ENCODE measurements at places on chromosomes 7 and 10.

- DNase-seq = no peak
Observed at GRCh38 chr7:156650042-156650441, 9.5 kb downstream of the RNF32 start.

- DNase-seq = no peak
Observed at GRCh38 chr7:144256112-144256511, 8.5 kb downstream of the OR2A7 start.

- no peak for DNase-seq
Observed at GRCh38 chr7:103666326-103666725, 220.3 kb upstream of the SLC26A5 start.

DNA sequence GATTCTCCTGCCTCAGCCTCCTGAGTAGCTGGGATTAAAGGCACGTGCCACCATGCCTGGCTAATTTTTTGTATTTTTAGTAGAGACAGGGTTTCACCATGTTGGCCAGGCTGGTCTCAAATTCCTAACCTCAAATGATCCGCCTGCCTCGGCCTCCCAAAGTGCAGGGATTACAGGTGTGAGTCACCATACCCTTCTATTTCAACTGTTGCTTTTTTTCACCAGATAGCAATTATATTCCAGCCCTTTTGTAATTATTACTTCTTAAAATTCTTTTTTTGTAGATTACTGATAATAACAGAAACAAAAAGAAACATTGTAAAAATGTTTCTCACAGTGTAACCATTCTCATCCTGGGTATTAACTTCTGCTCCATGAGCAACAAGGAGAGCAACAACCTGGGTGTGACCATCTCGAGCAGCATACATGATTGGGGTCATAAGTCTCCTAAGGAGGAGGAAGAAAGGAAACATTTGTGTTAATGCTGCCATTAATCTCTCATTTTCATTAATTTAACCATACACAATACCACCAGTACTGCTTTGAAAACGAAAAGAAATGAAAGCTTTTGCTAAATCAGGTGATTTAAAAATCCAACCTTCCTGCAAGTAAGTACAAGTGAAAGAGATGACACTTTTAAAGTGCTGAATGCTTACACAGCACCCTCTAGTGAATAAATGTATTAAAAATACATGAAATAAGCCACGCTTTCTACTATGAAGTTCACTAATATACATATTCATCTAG, 41.8 kb downstream of the ASZ1 start:
- DNase-seq = no peak

DNA sequence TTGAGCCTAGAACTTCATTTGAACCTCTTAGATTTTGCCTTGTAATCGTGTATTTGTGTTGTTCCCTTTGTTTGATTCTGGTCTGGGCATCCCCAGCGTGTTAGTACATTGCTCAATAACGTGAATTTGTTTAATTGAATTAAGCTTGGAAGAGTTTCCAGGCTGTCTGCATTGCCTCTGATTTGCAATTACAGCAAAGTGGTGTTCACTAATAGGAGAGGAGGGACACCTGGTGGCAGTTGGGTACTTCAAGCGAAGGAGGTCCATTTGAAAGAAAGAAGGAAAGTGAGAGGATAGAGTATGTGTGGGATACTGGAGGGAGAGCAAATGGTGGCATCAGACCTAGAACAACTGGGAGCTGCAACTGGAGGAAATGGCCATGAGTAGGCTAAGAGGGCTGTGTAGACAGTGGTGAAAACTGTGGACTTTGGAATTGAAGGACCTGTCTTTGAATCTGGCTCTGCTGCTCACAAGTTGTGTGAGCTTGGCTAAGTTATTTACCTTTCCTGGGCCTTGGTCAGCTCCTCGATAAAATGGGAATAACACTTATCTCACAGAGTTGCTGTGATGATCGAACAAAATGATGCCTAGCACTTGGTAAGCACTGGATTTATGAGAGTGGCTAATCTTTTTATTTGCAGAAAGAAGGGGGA, 15.1 kb downstream of the LSMEM1 start:
- peak; percentile 55 for DNase-seq

DNA sequence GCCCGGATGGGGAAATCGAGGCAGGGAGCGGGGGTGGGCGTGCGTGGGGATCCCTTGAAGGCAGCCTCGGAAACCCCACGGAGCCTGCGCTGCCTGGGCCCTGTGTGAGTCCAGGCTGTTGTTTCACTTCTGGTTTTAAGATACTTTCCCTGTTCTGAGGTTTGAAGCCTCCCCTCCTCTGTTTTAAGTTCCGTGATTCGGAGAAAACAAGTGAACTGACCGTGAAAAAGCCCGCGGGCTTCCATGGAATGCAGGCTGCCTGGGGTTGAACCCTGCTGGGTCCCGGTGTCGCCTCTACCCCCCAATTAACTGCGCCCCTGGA, 401 bp downstream of the LRRC27 start:
- DNase-seq = no peak
